ENCODE measurements at places on chromosomes 5 and 9.

- H3K4me3 ChIP-seq, result no peak overlapping the region
- H3K27ac ChIP-seq, result peak overlapping the region; percentile 77
- H3K4me1 ChIP-seq, result peaks cover 51% of the 10 kb centered on the region
- no peak for DNase-seq
- H3K27me3 ChIP-seq, result no peaks in the 10 kb centered on the region
Observed at GRCh38 chr5:112004867-112005622, 248.1 kb upstream of the NREP start.

GRCh38 chr9:7358876-7359275, 440.7 kb downstream of the DMAC1 start:
- H3K27ac ChIP-seq, result no peak overlapping the region
- DNase-seq, result no peak
- no peaks in the 10 kb centered on the region for H3K36me3 ChIP-seq
- H3K4me3 ChIP-seq, result no peak overlapping the region

DNA sequence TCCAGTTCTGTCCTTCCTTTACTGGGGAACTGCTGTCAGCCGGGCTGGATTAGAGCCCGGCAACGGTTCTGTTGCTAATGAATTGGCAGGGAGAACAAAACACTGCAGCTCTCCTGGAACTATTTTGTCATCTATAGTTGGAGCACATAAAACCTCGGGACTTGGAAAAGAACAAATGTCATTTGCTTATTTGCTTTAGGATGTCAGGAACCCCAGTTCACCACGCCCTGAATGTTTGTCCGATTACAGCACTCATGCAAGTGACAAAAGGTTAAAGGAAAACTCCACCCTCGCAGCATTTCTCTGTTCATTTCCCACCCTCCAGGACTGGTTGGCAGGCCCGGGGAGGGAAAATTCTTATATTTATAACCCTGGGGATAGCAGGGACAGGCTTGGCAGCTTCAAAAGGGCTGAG, 66.4 kb upstream of the PLPP1 start:
- H3K4me3 ChIP-seq, result peak overlapping the region; percentile 56
- peak; percentile 83 for DNase-seq
- no peaks in the 10 kb centered on the region for H3K27me3 ChIP-seq

GRCh38 chr5:158020555-158021418, 161.8 kb upstream of the CLINT1 start:
- H3K4me3 ChIP-seq, result no peak overlapping the region
- H3K36me3 ChIP-seq, result no peaks in the 10 kb centered on the region
- no peaks in the 10 kb centered on the region for H3K4me1 ChIP-seq
- H3K27ac ChIP-seq, result no peak overlapping the region
- H3K27me3 ChIP-seq, result peaks cover 35% of the 10 kb centered on the region

DNA sequence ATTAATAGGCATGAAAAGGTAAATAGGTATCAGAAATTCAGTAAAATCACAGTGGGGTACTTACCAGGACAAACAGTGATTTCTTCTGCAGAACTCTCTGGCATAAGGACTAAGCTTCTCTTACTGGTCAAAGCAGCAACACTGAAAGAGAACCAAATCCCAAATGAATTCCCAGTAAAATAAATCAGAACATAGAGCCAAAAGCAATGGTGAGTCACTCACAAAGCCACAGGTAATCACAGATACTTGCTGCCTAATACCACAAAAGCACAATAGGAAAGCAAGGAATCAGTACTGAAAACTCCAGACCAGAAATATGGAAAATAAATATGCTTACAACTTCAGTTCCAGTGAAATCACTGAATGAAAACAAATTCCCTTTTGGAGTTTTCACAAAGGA, 50.7 kb downstream of the UIMC1 start:
- H3K4me3 ChIP-seq, result no peak overlapping the region
- no peaks in the 10 kb centered on the region for H3K27me3 ChIP-seq
- H3K4me1 ChIP-seq, result peaks cover 2% of the 10 kb centered on the region

DNA sequence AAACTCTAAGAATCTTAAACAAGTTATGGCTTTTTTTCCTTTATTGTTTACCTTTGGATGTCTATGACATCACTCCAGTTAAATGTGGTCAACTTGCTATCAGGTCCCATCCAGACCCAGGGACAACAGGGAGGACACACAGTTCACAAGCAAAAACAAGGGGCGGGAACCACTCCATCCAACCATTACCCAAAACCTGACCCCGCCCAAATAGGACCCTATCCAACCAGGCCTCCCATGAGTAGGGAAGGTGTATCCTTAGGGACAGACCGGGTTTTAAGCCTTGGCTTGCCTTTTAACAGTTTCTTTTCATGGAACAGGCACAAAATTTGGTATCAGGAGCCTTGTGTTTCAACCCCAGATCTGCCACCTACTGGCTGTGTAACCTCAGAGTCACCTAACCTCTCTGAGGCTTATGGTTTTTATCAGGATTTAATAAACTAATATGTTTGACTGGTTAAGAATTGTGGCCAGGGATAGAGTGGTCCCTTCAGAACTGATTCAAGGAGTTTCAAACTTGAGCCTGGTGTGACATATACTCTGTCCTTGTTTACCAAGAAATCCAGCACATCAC, 127.7 kb upstream of the RAD23B start:
- DNase-seq, result no peak
- no peaks in the 10 kb centered on the region for H3K36me3 ChIP-seq
- H3K4me1 ChIP-seq, result peaks cover 4% of the 10 kb centered on the region
- H3K27ac ChIP-seq, result no peak overlapping the region

GRCh38 chr9:102273952-102274351, 535.5 kb upstream of the GRIN3A start:
- no peak overlapping the region for H3K27ac ChIP-seq
- no peaks in the 10 kb centered on the region for H3K36me3 ChIP-seq
- no peaks in the 10 kb centered on the region for H3K27me3 ChIP-seq
- no peak for DNase-seq
- no peak overlapping the region for H3K4me3 ChIP-seq

GRCh38 chr5:103207011-103207410, 51.6 kb upstream of the MACIR start:
- H3K36me3 ChIP-seq, result peaks cover 23% of the 10 kb centered on the region
- H3K27me3 ChIP-seq, result no peaks in the 10 kb centered on the region
- DNase-seq, result no peak
- no peak overlapping the region for H3K27ac ChIP-seq

GRCh38 chr5:133687212-133688061, 75.1 kb upstream of the FSTL4 start:
- no peaks in the 10 kb centered on the region for H3K4me1 ChIP-seq
- no peak for DNase-seq
- H3K27ac ChIP-seq, result no peak overlapping the region

- H3K36me3 ChIP-seq, result no peaks in the 10 kb centered on the region
- H3K4me1 ChIP-seq, result no peaks in the 10 kb centered on the region
- no peak overlapping the region for H3K4me3 ChIP-seq
- no peaks in the 10 kb centered on the region for H3K27me3 ChIP-seq
Observed at GRCh38 chr5:94181895-94182294, 436.5 kb downstream of the KIAA0825 start.

DNA sequence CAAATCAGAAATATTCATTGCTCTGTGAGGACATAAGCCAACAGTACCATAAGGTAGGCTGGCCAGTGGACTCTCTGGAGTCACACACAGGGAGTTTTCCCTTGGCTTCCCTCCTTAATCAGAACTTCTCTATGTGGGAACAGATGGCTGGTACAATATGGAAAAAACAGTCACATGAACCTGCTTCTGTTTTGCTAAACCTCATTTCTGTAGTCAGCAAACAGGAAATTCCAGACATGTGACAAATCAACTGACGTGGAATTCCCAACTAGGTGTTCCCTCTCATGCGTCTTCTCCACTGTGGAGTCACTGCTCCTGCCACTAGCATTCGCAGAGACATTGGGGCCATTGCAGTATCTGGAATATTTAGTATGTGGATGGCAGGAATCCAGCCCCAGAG, 617.6 kb downstream of the KIF4B start:
- no peaks in the 10 kb centered on the region for H3K4me1 ChIP-seq
- no peak overlapping the region for H3K27ac ChIP-seq
- DNase-seq, result no peak
- H3K4me3 ChIP-seq, result no peak overlapping the region
- H3K36me3 ChIP-seq, result no peaks in the 10 kb centered on the region

DNA sequence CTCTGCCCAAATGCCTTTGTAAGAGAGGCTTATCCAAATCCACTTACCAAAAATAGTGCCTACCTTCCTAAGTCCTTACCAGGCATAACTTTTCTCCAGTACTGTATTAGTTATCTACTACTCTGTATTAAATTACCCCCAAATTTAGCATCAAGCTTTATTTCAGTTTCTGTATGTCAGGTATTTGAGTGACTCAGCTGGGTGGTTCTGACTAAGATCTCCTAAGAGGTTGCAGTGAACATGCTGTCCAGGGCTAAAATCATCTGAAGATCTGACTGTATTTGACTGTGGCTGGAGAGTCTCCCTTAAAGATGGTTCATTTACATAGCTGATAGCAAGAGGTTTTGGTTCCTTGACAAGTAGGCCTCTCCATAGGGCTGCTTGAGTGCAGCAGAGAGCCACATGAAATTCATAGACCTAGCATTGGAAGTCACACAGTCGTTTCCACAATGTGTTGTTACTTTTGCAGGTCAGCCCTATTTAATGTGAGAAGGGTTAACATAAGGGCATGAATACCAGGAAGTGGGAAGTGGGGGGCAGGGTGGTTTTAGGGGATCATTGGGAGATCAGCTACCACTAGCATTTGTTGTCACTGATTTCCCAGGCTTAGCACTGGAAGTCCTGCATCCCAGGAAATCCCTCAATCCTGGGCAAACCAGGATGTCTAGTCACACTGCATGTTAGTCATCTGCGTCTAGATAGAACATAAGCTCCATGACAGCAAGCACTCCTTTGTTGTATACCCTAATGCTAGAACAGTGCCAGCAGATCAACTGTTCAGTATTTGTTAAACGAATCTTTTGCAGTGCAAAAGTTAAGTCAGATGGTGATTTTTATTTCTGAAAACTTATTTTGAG, 2.0 kb upstream of the ZNF622 start:
- DNase-seq, result no peak
- H3K36me3 ChIP-seq, result peaks cover 12% of the 10 kb centered on the region
- H3K4me3 ChIP-seq, result peak overlapping the region; percentile 97

DNA sequence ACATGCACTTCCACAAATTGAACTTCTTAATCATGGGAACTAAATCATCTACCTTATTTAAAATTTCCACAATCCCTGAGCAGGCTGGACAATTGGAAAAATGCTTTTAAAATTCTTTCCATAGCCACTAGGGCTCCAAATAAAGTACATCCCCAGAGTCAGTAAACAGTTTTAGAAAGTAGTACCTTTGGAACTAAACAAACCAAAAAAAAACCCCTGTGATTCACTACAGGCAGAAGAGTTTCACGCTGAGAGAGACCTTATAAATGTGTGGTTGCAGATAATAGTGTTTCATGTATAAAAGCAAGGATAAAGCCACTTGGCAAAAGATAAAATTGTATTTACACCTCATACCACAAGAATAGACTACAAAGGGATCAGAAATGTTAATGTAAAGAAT, 11.8 kb upstream of the HMGCR start:
- DNase-seq, result no peak
- no peak overlapping the region for H3K4me3 ChIP-seq
- H3K4me1 ChIP-seq, result peaks cover 13% of the 10 kb centered on the region
- H3K27me3 ChIP-seq, result no peaks in the 10 kb centered on the region
- no peak overlapping the region for H3K27ac ChIP-seq

GRCh38 chr5:109016300-109016699, 268.6 kb downstream of the FER start:
- H3K36me3 ChIP-seq, result no peaks in the 10 kb centered on the region
- DNase-seq, result no peak
- no peaks in the 10 kb centered on the region for H3K27me3 ChIP-seq
- peaks cover 4% of the 10 kb centered on the region for H3K4me1 ChIP-seq
- no peak overlapping the region for H3K4me3 ChIP-seq

- DNase-seq, result no peak
- no peaks in the 10 kb centered on the region for H3K36me3 ChIP-seq
Observed at GRCh38 chr5:155625897-155626543, 612.5 kb downstream of the KIF4B start.

DNA sequence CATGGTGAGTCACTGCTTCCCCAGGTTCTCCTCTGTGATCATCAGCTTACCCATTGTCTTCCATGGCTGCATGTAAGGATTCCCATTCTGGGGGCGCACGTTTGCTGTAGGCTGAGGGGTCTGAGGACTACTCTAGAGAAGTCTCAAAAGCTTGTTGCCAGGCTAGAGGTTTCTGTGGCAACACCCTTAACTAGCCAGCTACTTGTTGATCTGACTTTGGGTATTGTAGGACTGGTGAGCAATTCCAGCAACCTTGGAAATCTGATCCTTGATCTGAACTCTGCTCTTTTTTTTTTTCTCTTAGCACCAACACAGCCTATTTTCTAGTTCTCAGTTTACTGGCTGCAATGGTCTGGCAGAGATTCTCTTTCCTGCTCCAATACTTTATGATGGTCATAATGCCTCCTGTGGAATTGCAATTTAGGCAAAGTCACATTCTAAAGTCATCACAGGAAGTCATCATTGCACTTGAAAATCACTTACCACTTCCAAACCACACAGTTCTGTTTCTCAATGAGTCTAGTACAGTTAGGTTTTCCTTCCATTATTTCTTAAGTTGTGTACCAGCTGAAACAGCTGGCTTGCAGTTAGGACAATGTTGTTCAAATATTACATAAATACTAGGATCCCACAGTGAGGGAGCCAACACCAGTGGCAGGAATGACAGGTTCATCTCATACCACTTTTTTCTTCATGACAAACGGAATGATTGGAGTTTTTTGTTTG, 110.3 kb downstream of the SLC12A2 start:
- no peak for DNase-seq
- H3K4me1 ChIP-seq, result no peaks in the 10 kb centered on the region
- H3K36me3 ChIP-seq, result peaks cover 12% of the 10 kb centered on the region
- no peaks in the 10 kb centered on the region for H3K27me3 ChIP-seq
- H3K27ac ChIP-seq, result no peak overlapping the region

DNA sequence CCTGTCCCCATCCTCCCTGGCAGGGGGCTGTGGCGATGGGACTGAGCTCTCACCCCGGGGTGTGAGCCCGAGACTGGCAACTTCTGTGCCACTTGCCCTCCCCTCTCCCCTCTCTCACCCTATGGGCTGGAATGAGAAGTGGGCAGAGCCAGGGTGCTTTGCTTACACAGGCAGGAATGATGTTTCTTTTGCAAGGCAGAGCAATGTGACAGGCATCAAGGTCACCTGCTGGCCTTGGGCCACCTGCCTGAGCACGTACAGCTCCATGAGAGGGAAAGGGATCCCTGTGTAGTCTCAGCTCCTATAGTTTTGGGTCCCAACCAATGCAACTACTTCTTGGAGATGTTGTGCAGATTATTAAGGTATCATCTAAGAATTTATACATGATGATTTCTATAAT, 252.8 kb upstream of the DAP start:
- no peak overlapping the region for H3K4me3 ChIP-seq
- H3K27me3 ChIP-seq, result no peaks in the 10 kb centered on the region
- no peaks in the 10 kb centered on the region for H3K4me1 ChIP-seq
- no peak for DNase-seq
- H3K27ac ChIP-seq, result no peak overlapping the region

GRCh38 chr9:136831002-136831719, 11.1 kb upstream of the AJM1 start:
- H3K4me3 ChIP-seq, result no peak overlapping the region
- peaks cover 18% of the 10 kb centered on the region for H3K36me3 ChIP-seq
- no peak overlapping the region for H3K27ac ChIP-seq
- no peaks in the 10 kb centered on the region for H3K4me1 ChIP-seq
- no peak for DNase-seq
- H3K27me3 ChIP-seq, result no peaks in the 10 kb centered on the region

- H3K27ac ChIP-seq, result no peak overlapping the region
- no peaks in the 10 kb centered on the region for H3K27me3 ChIP-seq
- no peaks in the 10 kb centered on the region for H3K36me3 ChIP-seq
- peaks cover 24% of the 10 kb centered on the region for H3K4me1 ChIP-seq
Observed at GRCh38 chr5:137217599-137218200, 281.4 kb downstream of the SPOCK1 start.

- no peaks in the 10 kb centered on the region for H3K36me3 ChIP-seq
- no peak overlapping the region for H3K27ac ChIP-seq
- no peaks in the 10 kb centered on the region for H3K27me3 ChIP-seq
- H3K4me3 ChIP-seq, result no peak overlapping the region
Observed at GRCh38 chr9:77843076-77843870, 188.3 kb downstream of the GNAQ start.

Data from osteocyte (in vitro differentiated cells).